ENCODE measurements at places on chromosomes 6 and 20.

DNA sequence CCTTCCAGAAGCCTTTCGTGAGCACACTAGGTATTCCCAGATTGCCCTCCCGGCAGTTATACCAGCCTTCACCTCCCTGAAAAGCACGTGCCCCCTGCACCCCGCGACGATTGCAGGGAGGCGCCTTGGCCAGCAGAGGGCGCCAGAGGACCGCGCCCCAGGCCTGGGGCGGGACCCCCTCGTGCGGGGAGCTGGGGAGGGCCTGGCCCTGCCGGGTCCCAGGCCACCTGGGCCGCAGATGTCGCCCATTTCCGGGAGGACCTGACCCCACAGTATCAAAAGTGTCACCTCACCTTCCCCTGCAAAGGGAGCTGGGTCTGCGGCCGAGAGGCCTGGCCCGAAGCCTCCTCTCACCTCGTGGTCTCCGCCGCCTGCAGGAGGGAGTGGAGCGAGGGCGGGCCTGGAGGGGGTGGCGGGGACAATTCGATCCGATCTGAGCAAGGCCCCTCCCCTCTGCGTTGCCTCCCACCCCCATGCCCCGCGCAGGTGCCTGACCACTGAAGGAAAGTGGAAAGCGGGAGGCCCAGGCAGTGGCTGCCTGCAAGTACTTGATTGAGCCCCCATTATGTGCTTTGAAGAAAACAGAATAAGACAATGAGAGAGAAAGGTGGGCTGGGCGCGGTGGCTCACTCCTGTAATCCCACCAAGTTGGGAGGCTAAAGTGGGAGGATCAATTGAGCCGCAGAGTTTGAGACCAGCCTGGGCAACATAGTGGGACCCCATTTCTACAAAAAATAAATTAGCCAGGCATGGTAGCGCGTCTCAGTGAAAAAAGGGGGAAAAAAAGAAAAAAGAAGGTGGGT is 3.5 kb upstream of the SNAI1 start:
- peak; percentile 24 for DNase-seq

GRCh38 chr6:104418125-104418524 is 441.6 kb downstream of the HACE1 start:
- no peak for DNase-seq

GRCh38 chr6:32387589-32388340 is 16.1 kb upstream of the TSBP1 start:
- no peak for DNase-seq

DNA sequence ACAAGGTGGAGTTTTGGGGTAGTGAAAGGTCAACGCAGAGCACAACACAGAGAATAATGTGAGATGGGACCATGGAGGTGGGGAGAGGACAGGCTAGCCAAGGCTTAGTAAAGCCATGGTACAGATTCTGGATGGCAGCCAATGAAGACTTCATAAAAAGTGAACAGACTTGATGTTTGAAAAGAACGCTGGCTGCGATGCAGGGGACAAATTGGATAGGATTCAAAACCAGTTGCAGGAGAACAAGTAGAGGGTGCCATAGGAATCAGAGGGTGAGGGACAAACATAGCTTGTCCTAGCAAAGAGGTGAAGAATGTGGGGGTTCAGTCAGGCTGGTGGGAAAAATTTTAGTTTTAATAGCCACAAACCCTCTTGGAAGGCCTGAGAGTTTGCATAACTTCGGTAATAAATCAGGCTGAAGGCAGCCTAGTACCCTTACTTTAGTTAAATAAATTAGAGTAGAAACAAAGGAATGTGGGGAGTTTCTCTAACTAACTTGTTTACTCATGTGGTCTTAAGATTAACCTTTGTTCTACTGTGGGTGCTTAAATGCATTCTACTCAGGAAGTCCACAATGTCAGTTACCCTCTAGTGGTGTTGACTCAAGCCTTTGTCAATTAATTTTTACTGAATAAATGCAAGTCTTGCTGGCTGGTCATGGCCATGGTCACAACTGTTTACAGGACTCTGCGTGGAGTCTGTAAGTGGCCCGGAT is 216.4 kb downstream of the C6orf118 start:
- no peak for DNase-seq

DNA sequence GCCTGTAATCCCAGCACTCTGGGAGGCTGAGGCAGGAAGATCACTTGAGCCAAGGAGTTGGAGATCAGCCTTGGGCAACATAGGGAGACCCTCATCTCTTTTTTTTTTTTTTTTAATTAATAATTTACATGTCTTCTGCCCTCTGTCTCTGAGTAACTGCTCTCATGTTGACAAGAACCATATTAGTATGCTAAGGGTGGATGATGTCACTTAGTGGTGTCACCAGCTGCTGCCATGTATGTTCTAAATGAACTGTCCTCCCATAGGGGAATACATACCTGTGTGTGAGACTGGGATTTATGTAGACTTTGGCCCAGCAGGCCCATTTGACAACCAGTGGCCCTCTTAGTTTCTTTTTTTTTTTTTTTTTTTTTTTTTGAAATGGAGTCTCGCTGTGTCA is 65.6 kb downstream of the SCAND1 start:
- DNase-seq = no peak
